ENCODE measurements at places on chromosomes 11 and 22.

DNA sequence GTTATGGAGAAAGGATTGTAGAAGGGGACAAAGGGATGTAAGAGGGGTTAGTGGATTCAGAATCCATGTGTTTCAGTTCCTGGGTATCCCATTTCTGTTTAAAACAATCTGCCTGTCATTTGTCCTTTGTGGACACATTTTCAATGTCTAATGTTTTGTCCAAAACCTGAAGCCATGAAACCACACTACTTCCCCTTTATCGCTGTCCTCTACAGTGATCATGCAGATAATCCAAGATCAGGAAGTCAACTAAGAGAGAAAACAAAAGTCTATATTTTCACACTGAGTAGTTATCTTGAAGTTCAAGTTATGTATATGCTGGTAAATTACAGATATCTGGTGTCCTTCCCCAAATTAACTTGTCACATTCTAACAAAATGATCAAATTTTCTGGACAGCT lies 457.0 kb downstream of the NTM start:
- no peak for DNase-seq

- no peak for DNase-seq
These were observed 15.0 kb downstream of the PDGFB start for GRCh38 chr22:39229688-39230260.

- no peak for DNase-seq
These were observed 5.6 kb downstream of the CHST1 start for GRCh38 chr11:45659818-45660160.

- DNase-seq = no peak
These were observed 7.4 kb downstream of the OR10D3 start for GRCh38 chr11:124190298-124191139.

Measured in stimulated activated CD4-positive, alpha-beta T cell treated with anti-CD3 and anti-CD28 coated beads, Interleukin-1b, Interleukin-23, amount 100 ng/mL, for 24 hours (primary cell).